Myometrial cell (primary cell): ENCODE measurements at places on chromosomes 1 and 21. TPM values are rescaled to one million over a fixed set of nuclear protein-coding genes. Genes with fewer than 3 reads are reported as not detected.

The OR10R2 gene
- not detected in 2 replicates for total RNA-seq

The MEGF6 gene
- under 0.01 and 2.6 TPM in 2 replicates for total RNA-seq

The PCAT6 gene
- 0.86 and 1.9 TPM in 2 replicates for total RNA-seq

The CAMSAP2 gene
- total RNA-seq: 10.4 and 12.8 TPM in 2 replicates

The CFAP74 gene
- total RNA-seq: not detected in 2 replicates

The RNU1-3 gene
- total RNA-seq: not detected in 2 replicates

The PUSL1 gene
- 33.4 and 34.2 TPM in 2 replicates for total RNA-seq

The NUP210L gene
- total RNA-seq: not detected in 2 replicates

The UTS2 gene
- not detected in 2 replicates for total RNA-seq

The BACE2 gene
- total RNA-seq: 1.4 and 2.5 TPM in 2 replicates

The PTGFR gene
- 1.4 TPM in 2 replicates for total RNA-seq

The HCRTR1 gene
- not detected in 2 replicates for total RNA-seq
